ENCODE measurements at places on chromosomes 16 and 17.
A peak's percentile ranks its signal among the peaks of the same experiment; 100 is the strongest.

DNA sequence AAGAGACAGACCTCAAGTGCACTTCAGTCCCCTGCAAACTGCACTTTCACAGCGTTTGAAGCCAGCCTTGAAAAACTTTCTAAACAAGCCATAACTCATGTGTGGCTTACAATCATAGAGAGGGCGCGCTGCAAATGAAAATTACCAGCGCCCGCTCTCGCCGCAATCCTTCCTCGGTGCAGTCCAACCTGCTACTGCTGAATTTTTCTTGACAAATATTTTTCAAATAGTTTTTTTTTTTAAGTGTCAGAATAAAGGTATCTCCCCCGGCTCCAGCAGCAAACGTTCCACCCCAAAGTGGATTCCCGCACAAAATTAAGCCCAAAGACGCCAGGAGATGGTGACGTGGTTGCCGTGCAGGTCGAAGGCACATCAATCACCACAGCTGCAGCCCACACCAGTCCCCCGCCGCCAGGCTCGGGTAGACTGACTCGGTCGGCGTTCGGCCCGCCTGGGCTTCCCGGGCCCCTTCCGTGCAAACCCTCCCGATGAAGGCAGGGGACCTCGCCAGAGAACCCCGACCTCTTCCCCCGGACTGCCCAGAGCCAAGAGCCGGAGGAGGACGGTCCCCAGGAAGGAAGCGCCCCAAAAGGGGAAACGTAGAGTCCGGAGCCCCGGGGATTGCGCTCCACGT, 630 bp downstream of the GRB2 start:
- no peaks in the 10 kb centered on the region for H3K36me3 ChIP-seq
- no peaks in the 10 kb centered on the region for H3K27me3 ChIP-seq
- peaks cover 9% of the 10 kb centered on the region for H3K4me1 ChIP-seq
- peak overlapping the region; percentile 94 for H3K4me3 ChIP-seq
- H3K27ac ChIP-seq = peak overlapping the region; percentile 59

DNA sequence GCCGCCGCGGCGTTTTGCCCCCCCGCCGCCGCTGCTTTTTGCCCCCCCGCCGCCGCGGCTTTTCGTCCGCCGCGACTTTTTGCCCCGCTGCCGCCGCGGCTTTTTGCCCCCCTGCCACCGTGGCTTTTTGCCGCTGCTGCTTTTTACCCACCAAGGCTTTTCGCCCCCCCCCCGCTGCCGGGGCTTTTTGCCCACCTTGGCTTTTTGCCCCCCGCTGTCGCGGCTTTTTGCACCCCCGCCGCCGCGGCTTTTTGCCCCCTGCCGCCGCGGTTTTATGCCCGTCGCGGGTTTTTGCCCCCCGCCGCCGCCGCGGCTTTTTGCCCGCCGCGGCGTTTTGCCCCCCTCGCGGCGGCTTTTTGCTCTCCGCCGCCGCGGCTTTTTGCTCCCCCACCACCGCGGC, 1343.0 kb downstream of the TP53TG3F start:
- H3K36me3 ChIP-seq = no peaks in the 10 kb centered on the region
- no peak overlapping the region for H3K4me3 ChIP-seq
- no peaks in the 10 kb centered on the region for H3K4me1 ChIP-seq
- H3K27ac ChIP-seq = no peak overlapping the region
- H3K27me3 ChIP-seq = no peaks in the 10 kb centered on the region

DNA sequence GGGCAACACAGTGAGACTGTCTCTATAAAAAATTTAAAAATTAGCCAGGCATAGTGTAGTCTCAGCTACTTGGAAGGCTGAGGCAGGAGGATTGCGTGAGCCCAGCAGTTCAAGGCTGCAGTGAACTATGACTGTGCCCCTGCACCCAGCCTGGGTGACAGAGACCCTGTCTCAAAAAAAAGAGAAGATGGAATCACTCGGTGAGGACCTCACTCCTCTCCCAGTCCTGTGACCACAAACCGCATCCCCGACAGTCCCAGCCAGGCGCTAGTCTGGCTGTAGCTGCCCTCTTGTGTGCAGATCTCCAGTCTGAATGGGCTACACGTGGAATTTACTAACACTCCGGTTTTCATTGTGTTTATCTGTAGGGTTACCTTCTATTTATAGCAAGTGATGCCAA, 11.1 kb downstream of the DEXI start:
- H3K4me3 ChIP-seq = no peak overlapping the region
- H3K27ac ChIP-seq = no peak overlapping the region
- H3K27me3 ChIP-seq = no peaks in the 10 kb centered on the region
- H3K36me3 ChIP-seq = no peaks in the 10 kb centered on the region
- no peak for DNase-seq

- peaks cover 24% of the 10 kb centered on the region for H3K4me1 ChIP-seq
- no peak overlapping the region for H3K4me3 ChIP-seq
- no peaks in the 10 kb centered on the region for H3K36me3 ChIP-seq
- no peak overlapping the region for H3K27ac ChIP-seq
- DNase-seq = no peak
- H3K27me3 ChIP-seq = no peaks in the 10 kb centered on the region
These were observed 13.9 kb downstream of the KIFC3 start for GRCh38 chr16:57788252-57788841.

DNA sequence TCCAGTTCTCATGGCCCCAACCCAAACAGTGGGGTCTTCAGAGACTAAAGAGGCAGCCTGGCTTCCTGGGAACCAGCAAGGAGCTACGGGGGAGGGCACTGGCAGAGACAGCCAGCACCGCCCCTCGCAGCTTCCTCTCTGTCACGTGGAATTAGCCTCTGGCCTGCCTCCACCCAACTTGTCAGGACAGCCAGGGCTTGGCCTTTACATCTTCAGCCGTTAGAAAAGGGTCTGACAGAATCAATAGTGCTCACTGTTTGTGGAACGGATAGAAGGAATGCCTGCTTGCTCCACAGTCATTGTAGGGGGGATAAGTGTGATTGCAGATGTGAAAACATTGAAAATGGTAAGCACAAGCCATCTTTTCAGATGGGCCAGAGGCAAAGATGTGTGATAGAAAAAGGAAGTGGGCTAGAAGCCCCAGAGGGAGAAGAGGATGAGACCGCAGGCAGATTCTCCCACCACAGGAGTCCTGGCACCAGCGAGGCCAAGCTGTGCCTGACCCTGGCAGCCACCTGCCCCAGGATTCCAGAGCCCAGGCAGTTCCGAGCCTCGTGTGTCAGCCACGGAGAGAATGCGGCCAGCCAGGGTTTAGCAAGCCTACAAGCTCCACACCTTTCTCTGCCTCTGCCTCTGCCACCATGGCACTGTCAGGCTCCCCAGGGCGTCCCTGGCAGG, 18.6 kb downstream of the GRIN2C start:
- DNase-seq = no peak
- no peak overlapping the region for H3K27ac ChIP-seq
- H3K36me3 ChIP-seq = no peaks in the 10 kb centered on the region
- no peak overlapping the region for H3K4me3 ChIP-seq

- H3K27me3 ChIP-seq = peaks cover 7% of the 10 kb centered on the region
- H3K36me3 ChIP-seq = no peaks in the 10 kb centered on the region
- DNase-seq = no peak
These were observed 11.4 kb upstream of the TMEM238L start for GRCh38 chr17:10815319-10815718.

DNA sequence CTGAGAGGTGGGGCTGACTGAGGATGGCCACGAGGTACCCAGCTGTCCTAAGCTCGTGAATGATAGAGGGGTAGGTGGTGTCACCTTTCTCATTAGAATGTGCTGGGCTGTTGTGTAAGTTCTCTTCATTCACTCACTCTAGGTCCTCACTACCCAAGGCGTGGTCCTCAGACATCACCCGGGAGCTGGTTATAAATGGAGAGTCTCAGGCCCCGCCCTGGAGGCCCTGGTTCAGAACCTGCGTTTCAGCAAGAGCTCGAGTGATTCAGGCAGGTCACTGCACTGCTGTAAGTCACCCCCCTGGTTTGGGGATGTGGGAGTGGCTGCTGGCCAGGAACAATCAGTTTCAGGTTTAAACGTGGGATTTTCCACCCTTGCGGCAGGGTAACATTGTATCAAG, 139.8 kb downstream of the FOXL1 start:
- no peak overlapping the region for H3K4me3 ChIP-seq
- peaks cover 12% of the 10 kb centered on the region for H3K27me3 ChIP-seq
- H3K27ac ChIP-seq = no peak overlapping the region
- H3K4me1 ChIP-seq = no peaks in the 10 kb centered on the region
- H3K36me3 ChIP-seq = no peaks in the 10 kb centered on the region
- no peak for DNase-seq

DNA sequence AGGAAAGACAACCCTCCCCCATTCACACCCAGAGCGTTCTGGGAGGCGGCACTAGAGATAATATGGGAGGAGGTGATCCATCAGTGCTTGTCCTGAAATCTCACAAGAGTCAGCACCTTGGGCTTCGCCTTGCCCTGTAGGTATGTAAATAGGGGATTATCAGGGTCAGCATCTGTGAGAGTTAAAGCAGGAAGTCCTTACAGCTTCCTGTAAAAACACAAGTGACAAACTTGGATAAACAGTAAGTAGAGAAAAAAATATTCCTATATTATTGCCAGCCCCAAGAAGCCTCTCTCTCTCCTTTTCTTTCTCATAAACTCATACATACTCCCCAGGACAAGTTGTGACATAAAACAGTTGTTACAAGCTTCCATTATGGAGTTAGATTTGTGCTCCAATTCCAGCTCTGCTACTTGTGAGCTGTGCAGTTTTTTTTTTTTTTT, 187.7 kb downstream of the MAF start:
- H3K4me3 ChIP-seq = no peak overlapping the region
- H3K36me3 ChIP-seq = no peaks in the 10 kb centered on the region
- H3K4me1 ChIP-seq = no peaks in the 10 kb centered on the region
- no peaks in the 10 kb centered on the region for H3K27me3 ChIP-seq
- DNase-seq = no peak

DNA sequence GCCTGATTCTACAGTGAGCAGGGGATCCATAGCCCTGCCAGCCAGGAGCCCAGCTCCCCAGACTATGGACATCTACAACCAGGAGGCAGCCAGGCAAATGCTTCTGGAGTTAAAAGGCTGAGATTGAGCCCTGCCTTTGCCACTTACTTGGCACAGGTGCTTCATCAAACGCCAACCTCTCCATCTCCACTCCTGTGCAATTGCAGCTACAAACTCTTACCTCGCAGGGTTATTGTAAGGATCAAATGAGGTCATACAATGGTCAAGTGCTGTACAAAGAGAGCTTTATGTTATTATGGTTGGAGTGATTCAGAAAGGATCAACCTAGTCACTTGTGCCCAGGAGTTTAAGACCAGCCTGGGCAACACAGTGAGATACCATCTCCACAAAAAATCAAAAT, 9.8 kb upstream of the MYO18A start:
- no peaks in the 10 kb centered on the region for H3K4me1 ChIP-seq
- DNase-seq = no peak
- no peaks in the 10 kb centered on the region for H3K27me3 ChIP-seq
- H3K4me3 ChIP-seq = no peak overlapping the region
- no peaks in the 10 kb centered on the region for H3K36me3 ChIP-seq

- H3K27ac ChIP-seq = peak overlapping the region; percentile 21
- H3K27me3 ChIP-seq = peaks cover 54% of the 10 kb centered on the region
- H3K36me3 ChIP-seq = no peaks in the 10 kb centered on the region
- DNase-seq = peak; percentile 43
- 0 out of 2 replicates have a peak, but pooled peaks cover 15% of the 10 kb centered on the region for H3K4me1 ChIP-seq
These were observed 1.2 kb upstream of the TNRC6C start for GRCh38 chr17:77957235-77957856.

- H3K4me1 ChIP-seq = no peaks in the 10 kb centered on the region
- H3K36me3 ChIP-seq = no peaks in the 10 kb centered on the region
- H3K27me3 ChIP-seq = no peaks in the 10 kb centered on the region
These were observed 24.4 kb downstream of the TRIM16 start for GRCh38 chr17:15659663-15660062.

DNA sequence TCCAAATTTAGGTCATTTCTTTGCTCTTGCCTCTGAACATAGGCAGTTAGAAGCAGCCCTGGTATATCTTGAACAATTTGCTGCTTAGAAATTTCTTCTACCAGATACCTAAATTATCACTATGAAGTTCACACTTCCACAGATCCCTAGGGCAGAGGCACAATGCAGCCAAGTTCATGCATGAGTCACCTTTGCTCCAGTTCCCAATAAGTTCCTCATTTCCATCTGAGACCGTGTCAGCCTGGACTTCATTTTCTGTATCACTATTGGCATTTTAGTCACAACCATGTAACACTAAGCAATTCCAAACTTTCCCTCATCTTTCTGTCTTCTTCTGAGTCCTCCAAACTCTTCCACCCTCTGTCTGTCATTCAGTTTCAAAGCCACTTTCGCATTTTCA, 45.0 kb downstream of the KCNJ16 start:
- no peaks in the 10 kb centered on the region for H3K4me1 ChIP-seq
- H3K27me3 ChIP-seq = no peaks in the 10 kb centered on the region

DNA sequence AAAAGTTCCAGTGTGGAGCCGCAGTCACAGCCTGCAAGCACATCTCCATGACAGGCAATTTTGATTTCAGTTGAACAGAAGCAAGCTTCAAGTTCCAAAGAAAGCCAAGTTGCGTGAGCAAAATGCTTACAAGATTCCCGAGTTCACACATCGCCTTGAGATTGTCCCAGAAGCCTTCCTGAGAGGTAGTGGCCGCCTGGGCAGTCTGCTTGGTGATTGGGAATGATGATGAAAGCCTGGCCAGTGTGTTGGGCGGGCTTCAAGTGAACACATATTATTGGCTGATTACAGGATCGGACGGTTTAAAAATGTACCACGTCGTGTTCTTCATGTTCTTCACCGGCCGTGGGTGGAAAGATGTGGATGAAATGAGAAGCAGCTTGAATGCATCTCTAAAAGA, 185.5 kb downstream of the FOXL1 start:
- no peak overlapping the region for H3K4me3 ChIP-seq
- no peak overlapping the region for H3K27ac ChIP-seq
- H3K36me3 ChIP-seq = no peaks in the 10 kb centered on the region
- H3K27me3 ChIP-seq = peaks cover 34% of the 10 kb centered on the region
- no peak for DNase-seq

DNA sequence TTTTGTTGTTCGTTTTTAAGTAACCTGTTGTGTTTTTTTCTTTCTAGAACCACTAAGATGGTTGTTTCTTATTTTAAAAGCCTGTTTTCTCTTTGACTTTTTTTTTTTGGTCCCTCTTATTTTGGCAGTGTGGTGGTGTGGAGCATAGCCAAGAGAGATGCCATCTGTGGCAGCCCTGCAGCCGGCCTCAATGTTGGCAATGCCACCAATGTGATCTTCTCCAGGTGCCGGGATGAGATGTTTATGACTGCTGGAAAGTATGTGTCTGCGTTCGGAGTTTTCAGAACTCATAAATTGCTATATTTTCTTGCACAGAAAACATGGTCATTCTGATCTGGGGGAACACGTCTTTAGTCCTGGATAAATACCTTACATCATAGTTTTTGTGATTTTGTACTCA, 17.6 kb downstream of the CFAP52 start:
- no peak overlapping the region for H3K4me3 ChIP-seq
- H3K36me3 ChIP-seq = no peaks in the 10 kb centered on the region
- H3K27ac ChIP-seq = no peak overlapping the region
- no peaks in the 10 kb centered on the region for H3K4me1 ChIP-seq
- DNase-seq = no peak

GRCh38 chr16:68406458-68407152, 41.7 kb downstream of the SMPD3 start:
- no peak for DNase-seq
- H3K4me1 ChIP-seq = no peaks in the 10 kb centered on the region
- H3K27me3 ChIP-seq = no peaks in the 10 kb centered on the region
- no peak overlapping the region for H3K27ac ChIP-seq

GRCh38 chr16:65254144-65254543, 132.3 kb upstream of the CDH11 start:
- H3K27me3 ChIP-seq = no peaks in the 10 kb centered on the region
- no peaks in the 10 kb centered on the region for H3K36me3 ChIP-seq
- H3K4me1 ChIP-seq = no peaks in the 10 kb centered on the region
- no peak overlapping the region for H3K27ac ChIP-seq

GRCh38 chr17:74499992-74500391, 31.3 kb downstream of the CD300LB start:
- H3K4me3 ChIP-seq = no peak overlapping the region
- no peaks in the 10 kb centered on the region for H3K36me3 ChIP-seq

Measured in MM.1S (cell line).